ENCODE measurements at places on chromosomes 2 and 18. TPM values are rescaled to one million over a fixed set of nuclear protein-coding genes. Genes with fewer than 3 reads are reported as not detected.

GRCh38 chr18:74654638-74655037, 57.0 kb downstream of the ZNF407 start:
- no peak for DNase-seq

DNA sequence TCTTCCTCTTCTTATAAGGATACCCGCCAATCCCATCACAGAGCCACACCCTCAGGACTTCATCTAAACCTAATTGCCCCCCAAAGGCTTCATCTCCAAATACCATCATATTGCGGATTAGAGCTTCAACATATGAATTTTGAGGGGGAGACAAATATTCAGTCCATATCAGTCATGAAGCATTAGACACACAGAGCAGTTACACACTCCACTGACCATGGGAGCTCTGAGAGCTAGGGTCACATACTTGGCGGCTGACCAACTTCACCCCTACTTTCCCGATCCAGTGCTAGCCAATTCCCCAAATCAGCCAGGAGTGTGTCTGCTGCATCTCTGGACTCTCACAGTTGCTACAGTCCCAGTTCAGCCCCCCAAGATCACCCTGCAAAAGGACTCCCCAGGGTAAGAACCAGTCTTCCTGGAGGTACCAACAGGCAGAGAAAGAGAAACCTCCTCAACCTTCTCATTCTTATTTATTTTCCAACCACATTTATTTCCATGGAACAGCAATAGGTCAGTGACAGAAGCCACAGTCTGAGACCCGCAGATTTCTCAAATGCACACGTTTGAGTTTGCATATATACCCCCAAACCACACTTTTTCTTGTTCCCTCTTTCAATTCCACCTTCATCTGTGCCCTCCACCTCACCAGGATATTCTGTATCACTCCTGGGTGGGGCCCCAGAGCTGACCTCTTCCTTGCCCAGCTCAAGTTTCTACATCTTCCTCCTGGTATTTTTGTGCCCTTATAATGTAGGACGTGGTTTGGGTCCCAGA, 33.3 kb downstream of the SPP2 start:
- DNase-seq: no peak

- no peak for DNase-seq
Measured at GRCh38 chr2:60527762-60528161, 25.7 kb downstream of the BCL11A start.

DNA sequence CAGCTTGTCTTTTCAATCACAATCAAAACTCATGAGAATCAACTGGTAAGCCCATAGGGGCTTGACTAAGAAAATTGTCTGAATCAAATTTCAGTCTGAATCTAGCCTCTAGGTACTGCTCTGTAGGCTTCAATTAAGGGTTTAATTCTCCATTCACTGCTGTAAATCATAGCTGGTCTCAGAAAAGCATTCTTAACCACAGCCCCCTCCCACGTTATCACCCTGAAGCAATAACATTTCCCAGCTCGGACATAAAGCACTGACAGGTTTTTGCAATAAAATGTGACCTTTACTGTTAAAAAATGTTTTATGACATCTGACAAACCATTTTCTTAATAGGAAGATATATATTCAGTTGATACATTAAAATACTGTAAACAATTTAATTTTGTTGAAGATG, 55.0 kb downstream of the LRP1B start:
- DNase-seq: peak; percentile 19

GRCh38 chr2:7795778-7796563, 878.8 kb downstream of the RNF144A start:
- peak; percentile 19 for DNase-seq

- no peak for DNase-seq
Measured at GRCh38 chr2:216694082-216694825, 1.1 kb downstream of the IGFBP5 start.

DNA sequence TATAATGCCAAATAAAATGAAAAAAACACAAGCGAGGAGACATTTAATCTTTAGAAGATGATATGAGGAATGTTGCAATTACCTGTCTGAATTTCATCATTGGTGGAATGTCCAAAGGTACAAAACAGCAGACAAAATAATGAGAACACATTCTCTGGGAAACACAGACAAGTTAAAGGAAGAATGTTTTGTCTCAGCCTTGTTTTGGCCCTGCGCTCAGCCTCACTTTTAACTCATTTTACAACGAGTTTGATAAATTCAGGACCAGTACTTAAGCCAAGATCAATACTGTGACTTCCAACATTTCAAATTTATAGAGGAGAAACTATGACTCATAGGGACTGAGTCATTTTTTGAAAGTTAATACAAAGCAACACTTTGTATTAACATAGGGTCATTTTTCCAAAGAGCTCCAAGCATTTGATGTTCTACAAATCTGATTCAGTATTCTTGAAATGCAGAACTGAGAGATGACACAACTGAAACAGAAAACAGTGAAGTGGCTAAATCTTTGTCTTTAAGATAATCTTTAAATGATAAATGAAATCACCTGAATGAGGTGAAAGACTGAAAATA, 833.2 kb upstream of the CHAC2 start:
- no peak for DNase-seq

GRCh38 chr2:238994876-238995275, 147.0 kb downstream of the TWIST2 start:
- no peak for DNase-seq

GRCh38 chr18:63316612-63317555, 2.7 kb downstream of the BCL2 start:
- no peak for DNase-seq

DNA sequence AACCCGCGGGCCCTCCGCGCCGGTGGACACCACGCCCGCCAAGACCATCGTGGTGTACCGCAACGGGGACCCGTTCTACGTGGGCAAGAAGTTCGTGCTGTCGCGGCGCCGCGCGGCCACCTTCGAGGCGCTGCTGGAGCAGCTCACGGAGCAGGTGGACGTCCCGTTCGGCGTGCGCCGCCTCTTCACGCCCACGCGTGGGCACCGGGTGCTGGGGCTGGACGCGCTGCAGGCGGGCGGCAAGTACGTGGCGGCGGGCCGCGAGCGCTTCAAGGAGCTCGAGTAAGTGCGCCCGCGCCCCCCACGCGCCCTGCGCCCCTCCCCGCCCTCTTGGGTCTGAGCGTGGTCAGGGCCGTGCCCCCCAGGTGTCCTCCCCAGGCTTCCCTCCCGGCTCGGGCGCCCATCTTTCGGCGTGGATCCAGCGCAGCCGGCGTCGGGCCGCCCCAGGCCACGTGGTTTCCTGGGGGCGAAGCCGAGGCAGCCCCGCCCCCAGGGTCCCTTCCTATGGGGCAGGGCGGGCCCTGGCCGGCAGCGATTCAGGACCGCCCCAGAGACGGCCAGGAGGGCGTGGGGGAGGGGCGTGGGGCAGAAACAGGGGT, 481 bp downstream of the DCDC2C start:
- no peak for DNase-seq

DNA sequence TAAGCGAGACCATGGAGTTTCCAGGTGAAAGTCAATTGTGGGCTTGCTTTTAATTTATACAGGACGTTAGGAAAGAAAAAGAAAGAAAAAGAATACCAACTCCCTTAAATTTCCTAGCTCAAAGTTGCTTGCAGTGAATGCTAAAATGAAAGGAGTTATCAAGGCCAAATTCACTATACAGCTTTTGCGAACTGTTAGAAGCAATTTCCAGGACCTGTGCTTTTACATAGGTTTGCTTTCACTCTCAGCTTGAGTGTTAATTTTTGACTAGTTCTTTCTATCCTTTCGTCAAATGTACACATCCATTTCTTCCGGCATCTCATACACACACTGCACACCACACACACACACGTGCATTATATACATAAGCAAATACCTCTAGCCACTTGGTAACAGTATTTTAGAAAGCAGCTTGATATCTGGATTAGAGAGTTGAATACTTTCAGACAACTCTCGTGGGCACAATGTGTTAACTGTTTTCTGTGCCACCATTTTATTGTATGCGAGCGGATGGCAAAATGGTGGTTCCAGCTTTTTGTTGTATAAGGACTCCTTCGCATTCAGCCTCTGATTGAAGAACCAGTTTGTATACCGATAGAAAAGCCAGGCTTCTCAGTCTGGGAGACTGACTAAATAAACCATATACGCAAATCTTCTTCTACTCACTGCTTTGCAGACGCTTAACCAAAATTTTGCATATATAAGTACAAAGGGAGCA, 381.8 kb downstream of the MTX2 start:
- no peak for DNase-seq

Gene FAM110C
- polyA plus RNA-seq: 13.7 TPM

Gene SPP2
- polyA plus RNA-seq: not detected

Gene RAB6D
- 1.7 TPM for polyA plus RNA-seq

Gene ACSL3
- 65.4 TPM for polyA plus RNA-seq
